Uterus (tissue), 4 donors: ENCODE measurements at places on chromosomes 3 and 15. TPM values are rescaled to one million over a fixed set of nuclear protein-coding genes. Genes with fewer than 3 reads are reported as not detected.

DNA sequence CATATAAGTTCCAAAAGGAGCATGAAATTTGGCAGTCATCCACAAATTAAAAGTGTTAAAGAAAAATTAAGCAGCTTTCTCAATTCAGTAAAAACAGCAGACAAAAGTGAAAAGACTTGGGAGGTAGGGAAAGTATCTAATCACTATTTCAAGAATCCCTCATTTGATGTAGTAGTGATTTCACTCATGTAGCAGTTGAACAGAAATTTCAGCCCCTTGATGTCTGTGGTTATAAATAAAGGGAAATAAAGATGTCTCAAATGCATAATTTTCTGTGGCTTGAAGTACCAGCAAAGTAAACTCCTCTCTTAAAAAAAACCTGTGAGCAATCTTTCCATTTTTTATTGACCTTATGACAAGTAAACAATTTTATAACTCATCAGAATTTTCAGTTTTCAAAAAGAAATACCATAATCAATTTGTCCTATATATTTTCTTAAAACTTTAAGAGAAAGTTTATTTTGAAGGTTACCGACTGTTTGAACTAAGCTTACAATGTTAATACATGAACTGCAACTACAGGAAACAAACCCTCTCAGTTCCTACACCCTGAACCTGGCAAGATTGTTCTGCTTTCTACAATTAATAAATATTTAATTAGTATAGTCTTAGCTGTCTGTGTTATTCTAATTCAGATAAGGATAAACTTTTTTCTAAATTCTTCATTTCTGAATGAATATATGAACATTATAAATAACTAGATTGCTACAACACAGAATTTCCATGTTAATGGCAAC is 94.2 kb downstream of the CBLB start:
- no peak for DNase-seq

GRCh38 chr15:100143378-100143777 is 198.4 kb downstream of the ADAMTS17 start:
- DNase-seq: no peak

DNA sequence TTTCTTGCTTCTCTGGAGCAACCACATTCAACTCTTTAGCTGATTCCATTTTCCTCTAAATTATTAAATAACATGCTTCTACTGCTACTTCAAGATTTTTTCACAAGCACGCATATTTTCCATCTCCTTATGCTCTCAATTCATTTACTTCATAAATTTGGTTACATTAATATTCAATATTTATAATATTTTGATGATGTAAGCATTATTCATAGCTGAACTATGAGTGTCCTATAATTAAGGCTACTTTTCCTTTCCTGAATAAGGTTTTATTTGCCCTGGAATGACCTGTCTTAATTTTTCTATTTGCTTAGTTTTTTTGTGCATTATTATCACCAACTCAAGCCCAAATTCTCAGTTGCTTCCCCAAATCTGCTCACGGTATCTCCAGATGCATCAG is 109.4 kb upstream of the ADPGK start:
- no peak for DNase-seq

- no peak for DNase-seq
Measured at GRCh38 chr15:99226802-99227201, 22.6 kb downstream of the TTC23 start.

DNA sequence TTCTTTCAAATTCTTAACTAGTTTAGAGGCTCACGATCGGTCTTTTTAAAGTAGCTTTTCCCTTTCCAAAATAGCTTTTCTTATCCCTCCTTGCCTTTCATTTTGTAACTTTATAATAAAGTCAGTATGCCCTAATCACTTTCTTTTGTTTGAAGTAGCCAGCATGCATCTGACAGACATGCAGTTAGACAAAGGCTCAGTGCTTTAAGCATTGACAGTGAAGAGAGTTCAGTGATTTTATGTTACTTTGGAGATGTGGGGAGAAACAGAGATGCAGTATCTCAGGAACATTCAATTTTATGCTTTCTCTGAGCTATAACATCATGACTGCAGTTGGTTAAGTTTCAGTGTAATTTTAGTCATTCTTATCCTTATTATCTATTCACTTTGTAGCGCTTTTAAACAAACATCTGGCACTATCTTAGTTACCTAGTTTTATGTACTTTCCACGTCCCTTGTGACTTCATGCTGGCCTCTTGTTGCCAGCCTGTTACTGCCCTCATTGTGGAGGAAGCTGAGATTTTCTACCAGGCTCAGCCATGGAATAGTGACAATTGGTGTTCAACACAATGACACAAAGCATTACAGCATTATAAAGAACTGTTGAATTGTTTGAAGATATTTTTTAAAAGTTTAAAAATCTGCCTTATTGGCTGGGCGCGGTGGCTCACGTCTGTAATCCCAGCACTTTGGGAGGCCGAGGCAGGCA is 90.3 kb downstream of the AKAP13 start:
- no peak for DNase-seq

- DNase-seq: no peak
Measured at GRCh38 chr3:67278015-67278618, 280.0 kb downstream of the KBTBD8 start.

DNA sequence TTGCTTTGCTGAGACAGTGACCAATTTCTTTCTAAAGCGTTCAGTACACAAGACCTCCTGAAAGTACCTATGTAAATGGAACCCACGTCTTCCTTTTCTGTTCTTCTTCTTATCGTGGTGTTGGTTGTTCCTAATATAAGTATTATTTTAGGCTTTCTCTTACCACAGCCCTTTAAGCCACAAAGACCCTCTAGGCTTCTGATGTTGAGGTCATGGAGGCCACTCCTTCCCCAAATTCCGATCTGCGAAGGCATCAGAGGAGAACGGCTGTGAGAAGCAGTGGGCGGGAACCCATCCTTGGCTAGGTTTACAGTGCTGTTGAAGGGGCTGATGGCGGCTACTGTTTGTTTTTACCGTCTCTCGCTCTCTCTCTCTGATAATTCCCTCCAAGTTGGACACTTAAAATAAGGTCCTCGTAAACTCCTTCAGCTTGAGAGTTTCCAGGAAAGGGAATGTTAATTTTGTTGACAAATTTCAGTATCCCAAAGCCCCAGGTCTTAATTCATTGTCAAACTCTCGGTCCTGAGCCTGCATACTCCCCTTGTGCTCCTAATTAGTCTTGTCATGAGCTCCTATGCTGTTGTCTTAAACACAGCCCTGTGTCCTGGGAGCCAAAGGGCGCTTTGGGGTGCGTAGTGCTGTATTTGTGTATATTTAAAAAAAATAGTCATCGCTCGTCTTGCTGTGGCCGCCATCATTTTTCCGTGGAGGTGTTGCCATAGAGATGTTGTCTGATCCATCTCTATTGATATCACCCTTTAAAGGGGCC is 178.8 kb downstream of the OPA1 start:
- DNase-seq: no peak

GRCh38 chr3:121529308-121529707 is 16.5 kb downstream of the POLQ start:
- no peak for DNase-seq

DNA sequence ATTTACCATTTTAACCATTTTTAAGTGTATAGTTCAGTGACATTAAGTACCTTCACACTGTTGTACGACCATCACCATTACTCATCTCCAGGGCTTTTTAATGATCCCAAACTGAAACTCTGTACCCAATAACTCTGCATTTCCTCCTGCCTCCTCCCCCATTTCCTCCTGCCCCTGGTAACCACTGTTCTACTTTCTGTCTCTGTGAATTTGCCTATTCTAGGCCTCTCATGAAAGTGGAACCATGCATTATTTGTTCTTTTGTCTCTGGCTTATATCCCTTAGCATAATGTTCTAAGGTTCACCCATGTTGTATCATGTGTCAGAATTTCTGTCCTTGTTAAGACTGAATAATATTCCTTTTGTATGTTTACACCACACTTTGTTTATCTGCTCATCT is 154.2 kb downstream of the MECOM start:
- no peak for DNase-seq

- no peak for DNase-seq
Measured at GRCh38 chr3:156513619-156514018, 41.3 kb downstream of the SSR3 start.

GRCh38 chr15:60932051-60932915 is 296.8 kb downstream of the RORA start:
- no peak for DNase-seq

GRCh38 chr3:42891042-42891441 is 14.9 kb upstream of the ZNF662 start:
- no peak for DNase-seq

- DNase-seq: peak; percentile 43
Measured at GRCh38 chr15:90558171-90558573, 28.4 kb downstream of the CRTC3 start.

- DNase-seq: no peak
Measured at GRCh38 chr3:115785782-115786181, 162.5 kb downstream of the GAP43 start.

GRCh38 chr15:64507293-64507802 is 47.0 kb downstream of the ZNF609 start:
- peak; percentile 75 for DNase-seq

DNA sequence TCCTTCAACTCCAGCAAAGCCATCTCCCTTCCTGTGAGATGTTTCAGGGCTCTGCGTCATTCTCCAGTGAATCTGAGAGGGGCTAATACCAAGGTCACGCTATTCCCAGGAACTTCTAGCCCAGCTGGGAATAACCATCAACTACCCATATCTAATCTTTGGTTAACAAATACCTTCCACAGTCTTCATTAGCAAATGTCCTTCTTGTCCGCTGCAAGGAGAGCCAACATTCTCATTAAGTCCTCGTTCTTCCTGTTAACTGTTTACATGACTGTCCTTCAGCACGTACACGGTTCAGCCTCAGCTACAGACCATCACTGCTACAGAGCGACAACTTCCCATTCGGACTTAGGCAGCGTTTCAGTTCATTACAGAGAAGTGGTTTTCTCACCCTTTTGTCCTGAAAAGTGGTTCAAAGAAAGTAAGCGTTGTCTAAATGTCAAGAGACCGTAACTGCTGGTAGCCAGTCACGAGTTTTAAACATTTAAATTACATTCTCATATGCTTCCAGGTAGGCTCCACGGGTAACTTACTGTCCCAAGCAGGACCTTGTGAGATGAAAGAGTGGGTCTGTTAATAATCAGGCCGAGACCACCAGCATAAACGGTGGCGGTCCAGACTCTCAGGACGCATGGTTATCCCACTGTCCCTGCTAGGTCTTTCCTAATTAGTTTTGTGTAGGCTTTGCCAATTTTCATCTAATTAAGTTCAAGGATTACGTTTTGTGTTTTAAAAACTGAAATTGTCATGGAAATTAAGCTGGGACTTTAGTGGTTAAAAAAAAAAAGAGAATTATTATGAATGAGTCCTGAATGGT is 63.8 kb downstream of the CHSY1 start:
- DNase-seq: no peak

DNA sequence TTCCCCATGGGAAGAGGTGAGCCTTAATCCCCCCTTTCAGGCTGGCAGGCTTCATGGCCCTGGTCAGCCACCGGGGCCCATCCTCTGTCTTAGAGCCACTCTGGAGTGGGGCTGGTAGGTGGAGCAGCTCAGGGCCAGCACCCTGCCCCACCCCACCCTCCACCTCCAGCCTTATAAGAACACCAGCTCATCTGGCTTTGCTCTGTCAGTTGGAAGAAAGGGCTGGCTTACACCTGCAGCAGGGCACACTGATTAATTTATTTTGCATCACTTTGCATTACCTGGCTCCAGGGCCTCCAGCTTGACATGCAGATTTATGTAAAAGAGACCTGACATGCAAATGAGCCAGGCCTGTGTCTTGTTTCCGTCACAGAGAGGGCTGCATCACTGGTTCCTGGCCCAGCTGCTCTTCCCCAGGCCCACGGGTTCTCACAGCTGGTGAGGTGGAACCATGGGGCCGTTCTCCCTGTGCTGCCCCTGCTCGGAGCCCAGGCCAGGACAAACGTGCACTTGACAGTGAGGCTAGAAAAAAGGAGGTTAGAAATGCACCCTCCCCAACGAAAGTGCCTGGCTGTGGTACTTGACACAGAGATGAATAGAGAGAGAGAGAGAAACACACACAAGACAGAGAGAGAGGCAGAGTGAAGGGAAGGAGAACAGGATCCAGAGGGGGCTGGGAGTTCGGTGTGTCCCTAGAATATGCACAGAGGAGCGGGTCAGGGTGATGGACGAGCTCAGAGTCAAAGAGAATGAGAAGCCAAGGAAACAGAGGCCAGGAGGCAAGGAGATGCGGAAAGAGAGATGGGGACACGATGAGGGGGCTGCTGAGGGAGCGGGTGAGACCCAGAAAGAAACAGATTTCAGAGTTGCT is 44.5 kb upstream of the MAGEF1 start:
- DNase-seq: no peak

DNA sequence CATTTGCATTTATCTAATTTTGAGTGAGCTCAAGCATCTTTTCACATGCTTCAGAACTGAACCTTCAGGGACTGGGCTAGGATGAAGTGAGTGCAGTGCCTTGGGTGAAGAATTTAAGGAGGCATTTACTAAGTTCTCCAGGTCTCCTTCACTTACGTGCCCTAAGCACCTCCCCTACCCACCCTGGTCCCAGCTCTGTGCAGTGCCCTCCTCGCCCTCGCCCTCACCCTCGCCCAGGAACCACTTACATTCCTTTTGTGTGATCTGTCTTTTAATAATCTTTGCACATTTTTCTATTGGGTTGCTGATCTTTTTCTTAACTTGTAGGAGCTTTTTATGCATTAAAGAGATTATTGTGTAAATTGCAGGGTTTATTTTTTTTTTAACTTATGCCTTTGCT is 322.6 kb downstream of the THSD4 start:
- DNase-seq: no peak

GRCh38 chr15:35736150-35736549 is 190.2 kb upstream of the DPH6 start:
- DNase-seq: no peak

DNA sequence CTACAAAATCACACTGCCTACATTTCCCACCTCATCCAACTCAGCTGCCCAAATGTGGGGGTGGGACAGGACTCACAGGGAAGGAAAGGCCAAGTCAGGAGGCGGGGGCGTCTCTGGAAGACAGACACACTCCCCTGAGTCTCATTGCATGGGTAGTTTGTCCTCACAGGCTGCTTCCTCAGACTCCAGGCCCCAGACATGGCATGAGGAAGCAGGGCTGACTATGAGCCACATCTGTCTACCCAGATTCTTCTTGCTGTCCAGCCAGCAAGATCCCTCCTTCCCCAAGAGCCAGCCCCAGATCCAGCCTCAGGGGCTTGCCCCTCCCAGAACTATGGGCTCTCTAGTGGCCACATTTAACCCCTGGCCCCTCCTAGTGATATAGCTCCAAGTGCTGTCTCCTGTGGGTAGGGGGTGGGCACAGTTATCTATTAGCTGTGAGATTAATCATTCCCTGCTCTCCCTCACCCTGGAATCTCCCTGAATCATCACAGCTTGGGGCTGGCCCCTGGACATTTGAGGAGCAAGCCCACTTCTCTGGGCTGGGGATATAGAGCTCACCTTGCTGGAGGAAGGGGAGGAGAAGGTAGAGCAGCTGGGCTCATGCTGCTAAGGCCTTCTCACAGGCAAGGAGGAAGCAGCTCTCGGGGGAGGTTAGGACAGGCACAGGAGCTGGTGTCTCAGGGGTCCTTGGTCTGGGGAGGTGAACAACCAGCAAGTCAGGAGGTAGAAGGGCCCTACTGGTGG is 2.1 kb upstream of the CCDC33 start:
- DNase-seq: no peak

GRCh38 chr15:39789736-39790135 is 7.1 kb upstream of the FSIP1 start:
- DNase-seq: no peak

The CADPS gene
- not detected for total RNA-seq

The DCUN1D1 gene
- total RNA-seq: 70.4 TPM

The TRIM42 gene
- total RNA-seq: not detected

The PYGO1 gene
- 38.0 TPM for total RNA-seq

The GPR149 gene
- total RNA-seq: not detected

The LEKR1 gene
- 0.26 TPM for total RNA-seq

The KLF15 gene
- 20.0 TPM for total RNA-seq

The PEX5L gene
- not detected for total RNA-seq

The SCN11A gene
- 0.12 TPM for total RNA-seq

The AMOTL2 gene
- total RNA-seq: 55.9 TPM

The PIGZ gene
- total RNA-seq: 0.29 TPM
